Suppressor macrophage treated with lipopolysaccharide for 1 hour (primary cell): ENCODE measurements at places on chromosomes 12 and 14.

DNA sequence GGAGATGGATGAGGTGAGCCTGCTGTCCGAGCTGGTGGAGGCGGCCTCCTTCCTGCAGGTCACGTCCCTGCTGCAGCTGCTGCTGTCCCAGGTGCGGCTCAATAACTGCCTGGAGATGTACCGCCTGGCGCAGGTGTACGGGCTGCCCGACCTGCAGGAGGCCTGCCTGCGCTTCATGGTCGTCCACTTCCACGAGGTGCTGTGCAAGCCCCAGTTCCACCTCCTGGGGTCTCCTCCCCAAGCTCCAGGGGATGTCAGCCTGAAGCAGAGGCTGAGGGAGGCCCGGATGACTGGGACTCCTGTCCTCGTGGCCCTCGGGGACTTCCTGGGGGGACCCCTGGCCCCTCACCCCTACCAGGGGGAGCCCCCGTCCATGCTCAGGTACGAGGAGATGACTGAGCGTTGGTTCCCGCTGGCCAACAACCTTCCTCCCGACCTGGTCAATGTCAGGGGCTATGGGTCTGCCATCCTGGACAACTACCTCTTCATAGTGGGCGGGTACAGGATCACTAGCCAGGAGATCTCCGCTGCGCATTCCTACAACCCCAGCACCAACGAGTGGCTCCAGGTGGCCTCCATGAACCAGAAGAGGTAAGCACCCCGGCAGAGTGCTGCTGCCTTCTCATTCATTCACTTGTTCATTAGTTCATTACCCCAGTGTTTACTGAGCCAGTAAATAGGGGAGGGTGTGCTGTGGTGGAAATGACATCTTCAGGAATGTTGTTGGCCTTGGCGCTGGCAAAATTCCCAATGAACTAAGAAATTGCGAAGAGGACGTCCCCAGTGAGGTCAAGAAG lies 774 bp upstream of the MANSC4 start:
- DNase-seq = no peak

DNA sequence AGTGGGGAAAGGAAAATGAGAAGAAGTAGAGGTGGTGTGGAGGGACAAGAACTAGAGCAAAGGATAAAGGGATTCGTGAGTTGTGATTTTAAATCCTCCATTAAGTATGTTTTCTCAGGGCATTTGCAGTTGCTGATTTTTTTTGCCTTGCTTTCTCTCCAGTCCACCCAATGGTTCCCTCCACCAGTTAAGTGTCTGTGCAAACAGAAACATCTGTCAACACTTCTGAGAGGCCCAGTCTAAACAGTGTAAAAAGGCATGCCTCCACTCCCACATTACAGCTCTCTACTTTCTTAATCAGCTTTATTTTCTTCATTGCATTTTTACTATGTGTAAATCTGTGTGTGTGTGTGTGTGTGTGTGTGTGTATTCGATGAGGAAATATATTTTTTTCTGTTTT lies 141.2 kb downstream of the PPFIA2 start:
- no peak for DNase-seq

DNA sequence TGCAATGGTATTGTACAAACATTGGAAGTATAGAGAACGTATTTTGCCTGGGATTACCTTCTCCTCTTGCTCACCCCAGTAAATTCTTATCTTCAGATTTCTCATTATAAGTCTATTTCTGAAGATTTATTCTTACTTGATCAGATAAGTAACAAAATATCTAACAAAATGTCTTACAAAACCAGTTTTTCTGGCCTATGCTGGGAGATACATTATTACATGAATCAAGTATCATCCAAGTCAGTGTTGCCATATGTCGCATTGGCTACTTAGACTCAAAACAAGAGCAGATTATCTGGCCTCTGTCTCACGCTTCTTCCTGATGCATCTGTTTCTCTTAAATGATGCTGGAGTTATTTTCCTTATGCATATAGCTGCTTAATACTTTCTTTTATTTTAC lies 408.5 kb downstream of the CCER1 start:
- no peak for DNase-seq

- DNase-seq = no peak
Observed at GRCh38 chr12:96235484-96235826, 41.3 kb downstream of the ELK3 start.

DNA sequence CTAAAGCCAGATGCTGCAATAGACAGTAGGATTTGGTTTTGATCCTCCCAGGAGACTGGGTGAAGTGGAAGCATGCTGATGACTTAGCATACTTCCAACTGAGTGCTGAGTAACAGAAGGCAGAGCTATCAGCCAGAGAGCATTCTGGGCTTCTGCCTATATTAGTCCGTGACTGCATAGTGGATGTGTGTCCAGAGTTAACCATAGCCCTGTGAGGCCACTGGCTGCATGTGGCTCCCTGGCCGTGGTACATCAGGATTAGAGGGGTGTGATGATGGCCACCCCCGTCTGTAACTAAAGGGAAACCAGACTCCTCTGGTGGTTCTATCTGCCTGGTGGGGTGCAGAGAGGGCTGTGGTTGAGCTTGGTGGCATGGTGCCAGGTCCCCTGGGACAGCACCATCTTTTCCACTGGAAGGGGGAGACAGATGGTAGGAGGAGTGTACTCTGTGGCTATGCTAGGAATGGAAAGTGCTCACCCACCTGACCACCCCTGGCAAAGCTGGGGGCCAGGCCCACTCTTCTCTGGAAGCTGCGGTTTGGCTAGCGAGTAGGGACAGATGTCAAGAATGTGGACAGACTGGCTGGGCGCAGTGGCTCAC lies 27.4 kb downstream of the ABCD4 start:
- no peak for DNase-seq

- DNase-seq = no peak
Observed at GRCh38 chr14:37988472-37988871, 219.2 kb upstream of the SSTR1 start.
